ENCODE measurements at places on chromosomes 11 and 22.
A peak's percentile ranks its signal among the peaks of the same experiment; 100 is the strongest.

- DNase-seq = no peak
Observed at GRCh38 chr11:35477901-35478300, 47.5 kb downstream of the PAMR1 start.

- DNase-seq = no peak
Observed at GRCh38 chr11:80118073-80118472, 677.2 kb upstream of the TENM4 start.

GRCh38 chr22:17106161-17106784 is 14.9 kb downstream of the TMEM121B start:
- no peak for DNase-seq

- DNase-seq = peak; percentile 21
Observed at GRCh38 chr11:86214710-86215109, 29.8 kb upstream of the EED start.

- no peak for DNase-seq
Observed at GRCh38 chr11:93783765-93784144, 327 bp upstream of the MED17 start.

DNA sequence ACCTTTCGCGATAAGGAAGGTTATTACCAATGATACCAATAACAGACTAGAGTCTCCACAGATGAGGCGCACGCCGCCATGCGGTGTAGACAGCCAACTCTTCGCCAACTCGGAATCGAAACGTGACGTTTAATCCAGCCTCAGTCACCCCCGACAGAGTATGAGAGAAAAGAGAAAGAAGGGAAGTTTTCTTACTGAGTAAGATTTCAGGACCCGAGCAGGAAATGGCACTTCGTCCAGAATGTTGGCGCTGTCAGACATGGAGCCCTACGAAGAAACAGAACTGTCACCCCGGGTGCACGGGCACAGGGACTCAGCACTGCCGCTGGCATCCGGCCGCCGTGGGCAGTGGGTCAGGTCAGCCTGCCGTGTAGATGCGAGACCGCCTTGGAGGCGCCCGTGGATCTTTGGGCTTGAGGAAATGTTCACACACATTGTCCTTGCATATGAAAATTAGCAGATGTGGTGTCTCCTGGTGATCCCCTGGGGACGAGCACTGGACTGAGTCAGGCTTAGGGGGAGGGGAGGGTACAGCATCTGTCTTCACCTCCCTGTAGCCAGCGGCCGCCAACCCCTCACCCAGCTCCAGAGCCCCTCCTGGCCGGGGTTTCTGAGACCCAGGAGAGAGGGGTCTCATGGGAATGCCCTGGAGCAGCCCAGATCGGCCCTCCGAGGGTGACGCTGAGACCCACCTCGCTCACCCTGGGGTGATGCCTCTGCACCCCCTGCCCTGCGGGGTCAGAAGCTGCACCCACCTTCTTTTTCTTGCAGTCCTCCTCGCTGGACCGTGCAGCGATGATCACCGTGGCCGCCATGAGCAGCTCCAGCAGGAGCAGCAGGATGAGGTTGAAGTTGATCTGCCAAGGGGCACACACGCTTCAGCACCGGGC is 8.3 kb downstream of the MLC1 start:
- DNase-seq = no peak

- DNase-seq = no peak
Observed at GRCh38 chr11:5596607-5597201, at the start of gene TRIM6. Gene TRIM6 (plus strand): TSS chr11:5596637. CDS start chr11:5596898, 261 bp downstream.

DNA sequence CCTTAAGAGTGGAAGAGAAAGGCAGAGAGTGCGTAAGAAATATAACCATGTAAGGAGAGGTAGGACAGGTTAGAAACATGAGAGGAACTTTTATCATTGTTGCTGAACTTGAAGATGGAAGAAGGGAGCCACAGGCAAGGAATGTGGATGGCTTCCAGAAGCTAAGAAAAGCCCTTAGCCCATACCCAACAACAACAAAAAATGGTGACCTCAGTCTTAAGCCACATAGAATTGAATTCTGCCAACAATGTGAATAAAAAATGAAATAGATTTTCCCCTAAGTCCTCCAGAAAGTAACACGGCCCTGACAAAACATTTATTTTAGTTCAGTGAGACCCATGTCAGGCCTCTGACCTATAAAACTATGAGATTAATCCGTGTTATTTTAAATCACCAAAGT is 767.3 kb downstream of the FAM181B start:
- DNase-seq = no peak

GRCh38 chr11:62372871-62373270 is 35.6 kb downstream of the ASRGL1 start:
- no peak for DNase-seq

DNA sequence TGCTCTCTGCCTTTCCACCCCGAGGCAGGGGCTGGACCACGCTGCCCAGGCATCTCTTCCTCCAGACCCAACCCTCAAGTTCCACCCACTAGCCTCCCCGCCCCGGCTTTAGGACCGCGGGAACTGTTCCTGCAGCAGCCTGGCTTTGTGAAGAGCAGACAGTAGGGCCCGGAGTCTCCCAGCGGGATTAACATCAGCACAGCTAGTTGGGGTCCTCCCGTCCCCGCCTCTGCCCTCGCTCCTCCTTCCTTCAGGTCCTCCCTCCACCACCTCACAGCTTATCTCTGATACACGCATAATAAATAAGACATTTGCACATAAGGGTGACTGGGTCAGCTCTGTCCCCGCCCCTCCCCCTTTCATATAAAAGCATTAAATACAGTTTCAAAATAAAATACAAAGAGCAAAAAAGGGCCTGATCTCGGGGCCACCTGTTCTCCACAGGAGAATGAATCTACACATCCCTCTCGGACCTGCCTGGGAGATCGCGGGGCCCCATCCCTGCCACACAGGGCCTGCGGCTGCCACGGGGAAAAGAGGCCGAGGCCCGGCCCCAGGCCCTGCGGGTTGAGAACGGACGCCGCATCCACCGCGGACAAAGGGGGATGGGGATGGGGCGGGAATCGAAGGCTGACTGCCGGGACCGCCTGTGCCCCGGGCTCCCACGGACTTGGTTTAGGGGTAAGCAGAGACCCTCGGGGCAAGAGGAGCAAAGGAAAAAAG is 6.5 kb downstream of the ZFTA start:
- DNase-seq = no peak

GRCh38 chr11:57903441-57904123 is 120.1 kb upstream of the OR9Q1 start:
- DNase-seq = no peak

GRCh38 chr11:8838248-8838647 is 72.7 kb upstream of the AKIP1 start:
- no peak for DNase-seq

- no peak for DNase-seq
Observed at GRCh38 chr11:113073290-113073953, 112.2 kb downstream of the NCAM1 start.

DNA sequence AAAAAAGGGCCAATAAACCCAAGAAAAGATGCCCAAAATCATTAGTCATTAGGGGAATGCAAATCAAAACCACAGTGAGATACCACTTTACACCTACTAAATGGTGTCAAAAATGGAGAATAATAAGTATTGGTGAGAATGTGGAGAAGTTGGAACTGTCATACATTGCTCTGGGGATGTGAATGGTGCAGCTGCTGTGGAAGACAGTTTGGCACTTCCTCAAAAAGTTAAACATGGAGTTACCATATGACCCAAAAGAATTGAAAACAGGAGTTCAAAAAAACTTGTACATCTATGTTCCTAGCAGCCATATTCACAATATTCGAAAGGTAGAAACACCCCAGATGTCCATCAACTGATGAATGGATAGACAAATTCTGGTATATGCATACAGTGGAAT is 24.5 kb upstream of the DLAT start:
- DNase-seq = no peak

- DNase-seq = no peak
Observed at GRCh38 chr11:69524291-69524882, 42.9 kb downstream of the LINC01488 start.

DNA sequence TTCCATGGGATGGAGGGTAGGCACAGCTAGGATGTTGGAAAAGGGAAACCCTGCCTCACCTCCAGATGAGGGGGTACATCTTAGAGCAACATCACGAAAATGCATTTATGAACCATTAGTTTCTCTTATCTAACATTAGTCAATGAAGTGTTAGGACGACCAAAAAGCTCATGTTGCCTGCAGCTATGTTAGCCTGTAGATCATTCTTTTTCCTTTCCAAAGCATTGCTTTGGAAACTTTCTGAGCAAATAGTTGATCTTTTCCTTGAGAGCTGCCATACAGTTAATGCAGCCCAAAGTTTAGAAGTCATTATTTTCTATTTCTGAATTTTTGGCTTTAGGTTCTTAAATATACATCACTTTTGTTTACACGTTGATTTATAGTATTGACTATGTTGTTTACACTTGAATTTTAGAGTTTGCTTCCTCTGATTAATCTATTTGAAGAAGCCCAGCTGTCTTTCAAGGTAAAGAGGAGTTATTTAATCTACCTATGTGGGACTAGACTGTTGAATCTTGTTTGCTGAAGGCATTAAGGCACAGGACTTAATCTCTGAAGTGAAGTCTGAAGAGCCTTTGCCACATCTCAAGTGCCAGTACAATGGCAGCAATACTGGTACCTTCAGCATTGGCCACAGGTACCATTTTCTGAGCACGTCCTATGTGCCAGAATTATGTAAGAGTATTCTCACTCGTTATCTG is 11.0 kb downstream of the POU2AF3 start:
- DNase-seq = no peak

GRCh38 chr11:63663809-63664208 is 7.4 kb downstream of the ATL3 start:
- no peak for DNase-seq

DNA sequence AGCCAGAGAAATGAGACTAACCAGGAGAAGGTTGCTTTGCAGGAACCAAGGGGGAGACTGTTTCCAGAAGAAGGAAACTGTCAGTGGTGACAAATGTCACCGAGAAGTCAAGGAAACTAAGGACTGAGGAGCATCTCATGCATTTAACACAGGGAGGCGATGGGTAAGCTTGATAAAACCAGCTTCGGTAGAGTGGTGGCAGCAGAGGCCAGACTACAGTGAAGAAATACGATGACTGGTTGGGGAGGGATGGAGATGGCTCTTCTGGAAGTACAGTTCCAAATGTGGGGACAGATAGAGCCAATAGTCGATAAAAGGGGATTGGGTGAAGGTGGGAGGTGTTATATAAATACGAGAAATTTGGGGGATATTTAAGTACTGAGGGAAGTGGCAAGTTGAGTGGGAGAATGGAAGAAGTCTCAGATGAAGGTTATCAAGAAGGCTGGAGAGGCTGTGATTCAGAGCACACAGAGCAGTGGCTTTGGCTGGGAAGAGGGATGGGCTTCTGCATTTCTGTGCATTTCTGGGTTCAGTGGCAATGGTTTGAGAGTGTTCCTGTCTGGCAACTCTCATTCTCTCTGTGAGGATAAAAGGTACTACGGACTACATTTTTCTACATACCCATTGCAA is 29.2 kb downstream of the SC5D start:
- DNase-seq = peak; percentile 56

GRCh38 chr11:31788085-31788484 is 23.0 kb downstream of the PAX6 start:
- no peak for DNase-seq

GRCh38 chr22:23168391-23169042 is 11.8 kb upstream of the BCR start:
- DNase-seq = no peak

DNA sequence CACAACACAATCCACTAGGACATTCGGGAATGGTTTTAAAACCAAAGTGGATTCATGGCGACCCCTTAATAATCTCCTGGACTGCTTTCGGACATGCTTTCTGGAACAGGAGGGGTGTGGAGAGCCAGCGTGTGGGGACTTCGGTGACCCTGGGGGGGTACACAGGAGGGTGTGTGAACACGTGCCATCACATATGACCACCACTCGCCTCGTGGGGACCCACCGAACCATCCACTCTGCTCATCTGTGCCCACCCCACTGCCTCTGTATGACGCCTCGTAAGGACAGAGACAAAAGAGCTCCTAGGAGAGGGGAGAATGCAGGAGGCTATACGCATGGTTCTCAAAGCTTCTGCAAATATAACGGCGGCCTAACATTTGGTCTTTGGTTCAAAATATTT is 8.9 kb downstream of the LTO1 start:
- DNase-seq = no peak

GRCh38 chr11:17145972-17146371 is 61.8 kb downstream of the PIK3C2A start:
- no peak for DNase-seq

GRCh38 chr11:119316729-119317591 is at the start of gene MCAM:
Gene MCAM (minus strand): TSS chr11:119317130. CDS start chr11:119317101, 29 bp downstream.
- no peak for DNase-seq

- no peak for DNase-seq
Observed at GRCh38 chr11:61892085-61892370, 683 bp upstream of the FADS3 start.

GRCh38 chr11:131814108-131814507 is 443.7 kb downstream of the NTM start:
- no peak for DNase-seq

- DNase-seq = peak; percentile 18
Observed at GRCh38 chr11:116895048-116895757, 57.8 kb upstream of the APOA1 start.

- peak; percentile 75 for DNase-seq
Observed at GRCh38 chr22:38353142-38353629, 36.0 kb upstream of the CSNK1E start.

DNA sequence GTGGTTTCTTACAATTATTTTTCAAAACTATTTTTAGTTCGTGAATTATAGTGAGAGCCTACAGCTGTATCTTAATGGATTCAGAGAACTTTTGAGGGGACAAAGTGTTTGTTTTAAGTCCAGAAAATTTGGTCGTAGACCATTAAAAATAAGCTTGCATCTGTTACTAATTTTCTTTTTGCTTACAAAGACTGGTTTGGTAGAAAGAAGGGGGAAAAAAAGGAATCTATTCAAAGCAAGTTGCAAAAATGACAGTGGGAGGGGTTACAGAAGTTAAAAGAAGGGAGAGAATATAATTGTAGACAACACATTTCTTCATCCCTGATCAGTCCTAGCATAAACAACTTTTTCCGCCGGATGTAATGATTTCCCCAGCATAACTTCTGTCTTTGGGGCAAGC is 72.1 kb downstream of the AMOTL1 start:
- no peak for DNase-seq

DNA sequence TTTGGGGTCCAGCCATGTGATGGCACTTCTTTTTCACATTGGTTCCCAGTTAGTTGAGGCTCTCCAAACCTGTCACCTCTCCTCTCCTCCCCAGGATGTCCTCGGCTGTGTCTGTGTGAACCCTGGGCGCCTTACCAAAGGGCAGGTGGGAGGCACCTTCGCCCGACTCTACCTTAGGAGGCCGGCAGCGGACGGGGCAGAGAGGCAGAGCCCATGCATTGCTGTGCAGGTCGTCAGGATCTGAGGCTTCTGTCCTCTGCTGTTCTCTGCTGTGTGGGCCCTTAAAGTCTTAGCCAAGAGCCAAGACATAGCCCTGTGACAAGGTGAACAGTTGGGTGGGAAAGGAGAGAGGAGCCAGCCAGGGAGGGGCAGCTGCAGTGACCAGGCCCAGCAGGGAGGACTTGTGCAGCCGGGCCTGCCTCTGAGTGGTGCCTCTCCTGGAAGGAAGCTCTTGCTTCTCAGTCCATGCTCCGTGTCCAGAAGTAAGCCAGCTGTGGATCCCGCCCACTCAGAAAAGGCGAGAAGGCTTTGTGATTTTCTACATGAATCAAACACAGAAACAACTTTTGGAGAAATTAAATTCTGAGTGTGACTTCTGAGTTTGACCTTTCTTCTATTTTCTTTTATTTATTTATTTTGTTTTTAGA is 17.5 kb upstream of the CDC42EP2 start:
- DNase-seq = no peak

GRCh38 chr11:61567286-61568061 is 13.4 kb downstream of the SYT7 start:
- DNase-seq = peak; percentile 73

GRCh38 chr11:2775083-2775625 is 75.4 kb upstream of the KCNQ1OT1 start:
- DNase-seq = peak; percentile 12
